AG08395 (cell line): ENCODE measurements at places on chromosomes 4 and X.

DNA sequence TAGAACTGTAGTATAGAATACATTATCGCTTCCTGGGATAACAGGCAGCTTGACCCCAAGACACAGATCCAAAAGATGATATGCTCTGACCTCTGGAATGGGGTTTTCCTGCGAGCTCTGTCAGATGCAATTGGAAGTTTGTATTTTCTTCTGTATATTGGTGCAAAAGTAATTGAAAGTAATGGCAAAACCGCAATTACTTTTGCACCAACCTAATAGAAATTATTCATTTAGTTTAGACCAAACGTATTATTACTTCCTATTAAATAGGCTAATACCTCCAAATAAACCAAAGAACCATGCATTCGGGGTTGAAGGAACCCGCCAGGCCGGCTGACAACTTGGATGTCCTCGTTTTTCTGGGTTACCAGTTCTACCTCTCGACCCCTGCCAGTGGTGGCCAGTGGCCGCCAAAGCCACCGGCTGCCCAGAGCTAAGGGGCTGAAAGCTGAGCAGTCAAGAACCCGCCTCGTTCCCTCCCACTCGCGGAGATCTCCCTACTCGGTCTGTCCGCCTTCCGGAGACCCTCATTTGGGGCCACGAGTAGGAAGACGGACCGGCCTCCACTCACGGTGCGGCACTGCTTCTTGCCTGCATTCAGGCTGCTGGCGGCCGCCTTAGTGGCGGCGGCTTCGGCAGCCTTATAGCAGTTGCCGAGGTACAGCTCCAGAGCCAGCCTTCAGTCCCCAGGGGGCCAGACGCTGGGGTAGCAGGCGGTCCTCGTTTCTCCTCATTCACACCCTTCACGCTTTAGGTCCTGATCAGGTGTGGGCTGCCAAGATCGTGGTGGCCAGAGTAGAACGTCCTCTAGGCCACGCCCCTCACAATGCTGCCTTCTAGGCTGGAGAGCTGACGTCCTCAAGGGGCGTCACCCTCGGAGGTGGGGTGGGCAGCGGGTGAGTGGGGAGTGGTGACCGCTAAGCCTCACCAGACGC, 121.9 kb downstream of the RBMX2 start:
- DNase-seq, result no peak

DNA sequence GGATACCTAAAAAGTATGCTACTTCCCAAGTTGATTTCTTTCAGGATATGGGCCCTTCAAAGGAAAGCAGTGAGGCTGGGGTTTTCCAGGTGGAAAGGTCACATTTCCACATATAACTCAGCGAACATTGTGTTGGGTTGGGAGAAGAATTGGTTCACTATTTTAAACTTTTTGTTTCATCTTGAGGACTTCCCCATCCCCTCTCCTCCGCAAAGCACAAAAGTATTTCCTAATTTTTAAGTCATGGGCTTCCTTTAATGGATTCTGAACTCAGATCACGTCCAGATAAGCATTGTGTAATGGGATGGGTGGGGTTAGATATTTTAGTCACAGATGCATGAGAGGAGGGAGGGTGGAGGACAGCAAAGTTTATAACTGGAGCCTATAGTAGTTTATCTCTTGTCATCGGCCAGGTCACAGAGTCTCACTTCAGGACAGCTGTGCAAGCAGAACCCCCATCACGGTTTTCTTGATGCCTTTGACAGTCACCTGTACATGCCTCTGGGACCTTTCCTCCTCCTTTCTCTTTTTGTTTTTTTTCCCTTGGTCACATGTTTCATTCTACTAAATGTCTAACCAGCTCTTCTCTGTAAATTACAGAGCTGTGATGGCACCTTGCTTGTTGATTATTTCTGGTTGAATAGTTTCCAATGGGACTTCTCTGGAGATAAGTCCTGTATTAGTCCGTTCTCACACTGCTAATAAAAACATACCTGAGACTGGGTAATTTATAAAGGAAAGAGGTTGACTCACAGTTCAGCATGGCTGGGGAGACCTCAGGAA, 115.4 kb downstream of the PTTG2 start:
- DNase-seq, result peak; percentile 41

DNA sequence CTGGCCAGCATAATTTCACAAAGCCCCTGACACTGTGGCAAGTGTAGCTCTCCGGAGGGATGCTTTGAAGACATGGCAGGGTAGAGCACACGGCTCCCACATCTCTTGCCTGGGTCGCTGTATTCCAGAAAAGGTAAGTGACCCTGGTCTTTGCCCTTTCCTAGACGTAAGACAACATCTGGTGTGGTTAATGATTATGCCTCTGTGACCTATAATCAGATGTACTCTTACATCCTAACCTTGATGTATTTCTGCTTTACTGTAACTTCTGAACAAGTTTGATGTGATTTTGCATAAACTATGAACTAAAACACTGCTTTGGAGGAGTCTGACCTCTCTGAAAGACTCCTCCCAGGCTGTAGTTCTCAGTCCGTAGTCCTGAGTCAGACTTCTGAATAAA, 59.1 kb upstream of the ACSL1 start:
- DNase-seq, result no peak

GRCh38 chrX:136812286-136812685, 31.6 kb upstream of the ARHGEF6 start:
- peak; percentile 6 for DNase-seq

- DNase-seq, result no peak
Observed at GRCh38 chr4:78022517-78022916, 34.6 kb upstream of the FRAS1 start.

DNA sequence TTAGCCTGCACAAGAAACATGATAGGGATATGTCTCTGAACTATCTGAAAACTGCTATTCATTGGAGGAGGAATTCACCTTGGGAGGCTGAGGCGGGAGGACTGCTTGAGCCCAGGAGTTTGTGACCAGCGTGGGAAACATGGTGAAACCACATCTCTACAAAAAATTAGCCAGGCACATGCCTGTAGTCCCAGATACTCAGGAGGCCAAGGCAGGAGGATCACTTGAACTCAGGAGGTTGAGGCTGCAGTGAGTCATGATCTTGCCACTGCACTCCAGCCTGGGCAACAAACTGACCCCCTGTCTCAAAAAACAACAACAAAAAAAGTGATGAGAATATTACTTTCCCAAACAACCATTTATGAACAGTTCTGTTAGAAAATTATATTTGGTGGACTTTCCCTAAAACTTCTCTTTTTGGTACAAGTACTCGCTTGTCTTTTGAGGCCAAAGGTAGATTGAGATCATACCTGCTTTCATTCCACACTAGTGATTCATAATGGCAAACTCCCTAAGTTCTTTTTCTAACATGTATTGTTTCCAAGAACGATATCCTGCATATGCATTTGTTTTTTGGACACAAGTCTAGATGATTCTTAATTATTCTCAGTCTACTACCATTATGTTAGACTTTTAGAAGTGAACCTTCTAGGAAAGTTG, 33.4 kb downstream of the METTL14 start:
- no peak for DNase-seq

- DNase-seq, result no peak
Observed at GRCh38 chr4:45292844-45293243, 566.5 kb upstream of the GNPDA2 start.

DNA sequence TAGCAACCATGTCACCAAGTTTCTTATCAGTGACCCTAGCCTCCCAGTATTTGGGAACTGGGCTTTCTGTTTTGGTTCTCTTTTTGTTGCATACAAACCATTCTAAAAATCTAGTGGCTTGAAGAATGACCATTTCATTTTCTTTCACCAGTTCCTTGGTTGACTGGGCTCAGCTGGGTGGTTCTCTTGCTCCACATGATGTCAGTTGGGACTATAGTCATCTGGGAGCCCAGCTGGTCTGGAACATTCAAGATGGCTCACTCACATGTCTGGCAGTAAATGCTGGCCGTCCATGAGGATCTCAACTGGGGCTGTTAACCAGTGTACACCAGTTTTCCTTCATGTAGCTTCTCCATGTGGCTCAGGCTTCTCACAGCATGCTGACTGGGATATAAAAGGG, 27.6 kb upstream of the MBTPS2 start:
- DNase-seq, result no peak

DNA sequence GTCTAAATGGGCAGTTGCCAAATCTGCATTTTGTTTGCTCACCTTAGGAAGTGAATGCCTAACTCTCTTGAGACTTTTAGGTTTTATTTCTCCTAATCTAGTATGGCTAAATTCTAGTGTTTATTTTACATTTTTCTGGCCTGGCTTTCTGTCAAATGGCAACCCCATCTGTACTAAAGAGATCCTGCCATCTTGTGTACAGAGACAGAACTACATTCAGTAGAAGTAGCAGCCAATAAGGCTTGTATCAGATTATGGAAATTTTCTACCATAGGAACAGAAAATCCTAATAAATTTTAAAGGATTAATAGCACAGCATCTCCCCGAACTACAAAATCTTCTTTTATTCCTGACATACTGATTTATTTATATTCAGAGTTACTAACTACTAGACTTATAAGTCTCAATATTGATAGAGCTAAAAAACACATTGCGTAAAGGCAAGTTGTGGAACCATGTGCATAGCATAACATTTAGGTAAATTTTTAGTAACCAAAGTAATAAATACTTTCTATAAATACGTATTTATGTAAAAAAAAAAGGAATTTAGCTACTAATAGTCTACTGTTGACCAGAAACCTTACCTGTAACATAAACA, 45.5 kb downstream of the TMEM144 start:
- peak; percentile 62 for DNase-seq

- peak; percentile 39 for DNase-seq
Observed at GRCh38 chrX:24241822-24242648, 71.8 kb downstream of the SUPT20HL2 start.

GRCh38 chr4:7261087-7261486, 68.7 kb downstream of the SORCS2 start:
- DNase-seq, result no peak

- no peak for DNase-seq
Observed at GRCh38 chr4:129377131-129377845, 281.3 kb downstream of the C4orf33 start.

GRCh38 chr4:79413032-79413885, 5.2 kb upstream of the GK2 start:
- no peak for DNase-seq

- no peak for DNase-seq
Observed at GRCh38 chr4:76407440-76408119, 13.4 kb downstream of the CCDC158 start.

DNA sequence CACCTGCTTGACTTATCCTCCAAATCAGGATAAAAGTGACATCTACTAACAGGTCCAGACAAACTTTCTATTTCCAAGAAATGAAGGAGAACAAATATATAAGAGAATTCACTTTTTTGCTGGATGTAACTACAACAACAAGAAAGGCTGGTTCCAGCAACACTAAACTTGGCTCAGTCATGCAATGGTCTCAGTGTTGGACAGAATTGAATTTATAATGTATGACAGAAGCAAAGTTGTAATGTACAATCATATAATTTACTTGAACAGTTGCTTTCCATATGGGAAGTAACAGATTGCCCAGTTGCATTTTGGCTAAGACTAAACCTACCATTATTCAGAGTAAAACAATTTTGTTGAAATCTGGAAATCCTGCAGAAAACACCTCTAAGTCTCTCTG, 183.3 kb upstream of the INTU start:
- DNase-seq, result no peak

DNA sequence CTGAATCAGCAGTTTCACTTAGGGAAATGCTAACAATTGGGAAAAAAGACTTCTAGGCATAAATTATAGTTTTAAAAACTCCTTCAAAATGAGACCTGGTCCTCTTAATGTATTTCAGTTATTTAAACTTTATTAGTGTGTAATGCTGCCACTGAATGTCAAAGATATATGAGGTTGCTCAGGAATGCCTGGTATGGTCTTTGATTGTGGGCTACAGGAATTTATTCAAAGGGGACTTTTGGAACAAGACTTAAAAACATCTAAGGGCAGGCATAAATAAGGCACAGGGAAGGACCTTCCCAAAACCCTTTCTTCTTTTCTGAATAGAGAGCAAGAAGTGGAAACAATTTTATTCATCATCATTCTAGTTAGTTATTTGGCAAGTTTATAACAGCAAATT, 439.1 kb downstream of the TLL1 start:
- no peak for DNase-seq

DNA sequence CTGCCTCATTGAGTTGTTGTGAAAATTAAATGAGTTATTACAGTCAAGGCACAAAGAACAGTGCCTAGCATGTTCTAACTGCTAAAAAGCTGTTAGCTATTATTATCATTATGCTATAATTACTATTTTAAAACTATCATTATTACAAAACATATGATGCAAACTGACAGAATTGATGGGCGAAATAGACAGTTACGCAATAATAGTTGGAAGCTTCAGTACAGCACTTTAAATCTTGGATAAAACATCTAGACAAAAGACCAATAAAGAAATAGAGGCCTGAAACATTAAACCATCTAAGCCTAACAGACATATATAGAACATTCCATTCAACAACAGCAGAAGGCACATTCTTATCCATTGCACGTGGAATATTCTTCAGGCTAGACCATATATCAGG, 73.0 kb downstream of the TAB3 start:
- no peak for DNase-seq

DNA sequence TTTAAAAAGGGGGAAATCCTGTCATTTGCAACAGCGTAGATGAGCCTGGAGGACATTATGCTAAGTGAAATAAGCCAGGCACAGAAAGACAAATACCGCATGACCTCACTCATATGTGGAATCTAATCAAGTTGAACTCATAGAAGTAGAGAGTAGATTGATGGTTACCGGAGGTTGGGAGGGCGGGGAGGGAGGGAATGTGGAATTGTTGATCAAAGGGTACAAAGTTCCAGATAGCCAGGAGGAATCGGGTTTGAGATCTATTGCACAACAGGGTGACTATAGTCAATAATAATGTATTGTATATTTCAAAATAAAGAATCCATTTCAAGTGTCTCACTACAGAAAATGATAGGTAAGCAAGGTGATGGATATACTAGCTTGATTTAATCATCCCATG, 393.2 kb downstream of the BCOR start:
- no peak for DNase-seq

- no peak for DNase-seq
Observed at GRCh38 chr4:13299343-13299742, 184.8 kb downstream of the RAB28 start.

GRCh38 chr4:152063621-152064240, 302.9 kb upstream of the GATB start:
- peak; percentile 46 for DNase-seq

- peak; percentile 65 for DNase-seq
Observed at GRCh38 chr4:174120446-174121295, 162.8 kb downstream of the FBXO8 start.

DNA sequence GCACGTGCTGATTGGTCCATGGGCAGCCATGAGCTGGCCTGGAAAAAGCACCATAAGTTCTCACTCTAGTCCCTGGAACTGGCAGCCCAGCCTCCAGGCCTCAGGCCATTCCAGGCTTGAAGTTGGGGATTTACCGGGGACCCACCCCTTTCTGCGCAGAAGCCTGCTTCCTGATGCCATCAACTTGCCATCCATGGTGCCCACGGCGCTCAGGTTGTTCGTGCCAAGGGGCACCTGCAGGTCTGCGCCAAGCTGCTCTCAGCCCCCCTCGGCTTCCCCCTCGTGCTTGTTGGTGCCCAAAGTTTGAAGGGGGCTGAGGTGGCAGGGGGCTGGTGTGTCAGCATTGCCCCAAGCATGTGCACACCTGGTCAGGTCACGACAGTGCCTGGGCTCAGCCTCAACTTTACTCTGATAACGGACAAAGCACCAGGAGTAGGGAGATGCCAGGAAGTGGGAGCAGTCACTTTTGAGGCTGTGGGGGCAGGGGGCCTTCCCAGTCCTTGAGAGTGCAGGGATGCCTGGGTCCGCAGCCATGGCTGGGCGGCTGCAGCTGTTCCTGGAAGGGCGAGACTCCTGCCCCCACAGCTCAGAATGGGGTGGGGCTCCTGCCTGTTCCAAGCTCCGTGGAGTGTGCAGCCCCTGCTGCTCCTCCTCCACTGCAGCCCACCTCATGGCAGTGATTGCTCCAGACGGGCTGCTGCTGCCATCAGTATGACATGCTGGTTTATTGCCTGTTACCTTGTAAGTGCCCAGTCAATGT, 24.9 kb downstream of the DCUN1D4 start:
- DNase-seq, result no peak
